T47D (cell line): ENCODE measurements at places on chromosomes 7 and 10.
A peak's percentile ranks its signal among the peaks of the same experiment; 100 is the strongest.

DNA sequence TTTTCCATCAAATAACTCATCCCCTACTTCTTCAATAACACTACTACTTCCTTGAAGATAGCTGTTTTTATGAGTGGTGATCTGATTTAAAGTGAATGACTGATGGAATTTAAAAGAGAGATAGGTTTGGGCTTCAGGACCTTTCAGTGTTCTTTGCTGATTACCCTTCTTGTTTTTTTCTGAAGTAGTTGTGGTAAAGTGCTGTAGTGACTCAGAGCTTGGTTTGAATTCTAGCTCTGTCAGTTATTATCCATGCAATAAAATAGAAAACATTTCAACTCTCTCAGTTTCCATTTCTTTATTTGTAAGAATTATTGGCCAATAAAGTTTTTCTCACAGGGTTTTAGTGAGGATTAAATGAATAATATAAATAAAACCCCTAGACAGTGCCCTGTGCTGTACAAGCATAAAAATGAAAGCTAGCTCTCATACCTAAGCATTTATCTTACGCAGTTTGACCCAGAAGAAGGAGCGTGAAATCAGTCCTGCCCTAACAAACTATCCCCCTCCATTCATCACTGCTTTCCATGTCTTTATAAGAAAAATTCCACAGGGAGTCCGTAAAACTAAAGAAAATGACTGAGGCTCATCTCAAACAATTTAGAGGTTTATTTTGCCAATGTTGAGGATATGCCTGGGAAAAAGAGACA is 25.1 kb upstream of the AKAP9 start:
- DNase-seq, result no peak

DNA sequence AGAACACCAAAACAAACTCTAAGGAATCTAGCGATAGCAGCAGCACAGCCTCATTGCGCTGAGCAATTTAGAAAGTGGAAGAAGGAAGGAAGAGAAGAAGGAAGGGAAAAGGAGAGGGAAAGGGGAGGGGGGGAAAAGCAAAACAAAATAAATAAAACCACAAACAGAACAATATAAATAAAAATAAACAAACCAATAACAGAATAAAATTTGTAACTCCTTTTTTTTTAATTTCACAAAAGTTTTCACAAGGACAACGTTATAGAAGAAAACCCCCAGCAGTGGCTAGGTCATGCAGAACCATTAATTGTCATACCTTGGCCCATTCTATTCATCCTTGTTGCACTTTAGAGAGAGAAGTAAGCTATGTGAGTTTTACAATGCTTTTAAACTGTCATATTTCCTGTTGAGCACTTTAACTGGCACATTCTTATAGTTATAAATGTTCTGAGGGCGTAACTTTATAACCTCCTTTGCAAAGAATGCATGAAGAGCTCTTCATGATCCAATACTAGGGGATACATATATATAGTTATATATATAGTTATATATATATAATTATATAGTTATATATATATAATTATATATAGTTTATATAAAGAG is 752.8 kb downstream of the KCNMA1 start:
- DNase-seq, result no peak

DNA sequence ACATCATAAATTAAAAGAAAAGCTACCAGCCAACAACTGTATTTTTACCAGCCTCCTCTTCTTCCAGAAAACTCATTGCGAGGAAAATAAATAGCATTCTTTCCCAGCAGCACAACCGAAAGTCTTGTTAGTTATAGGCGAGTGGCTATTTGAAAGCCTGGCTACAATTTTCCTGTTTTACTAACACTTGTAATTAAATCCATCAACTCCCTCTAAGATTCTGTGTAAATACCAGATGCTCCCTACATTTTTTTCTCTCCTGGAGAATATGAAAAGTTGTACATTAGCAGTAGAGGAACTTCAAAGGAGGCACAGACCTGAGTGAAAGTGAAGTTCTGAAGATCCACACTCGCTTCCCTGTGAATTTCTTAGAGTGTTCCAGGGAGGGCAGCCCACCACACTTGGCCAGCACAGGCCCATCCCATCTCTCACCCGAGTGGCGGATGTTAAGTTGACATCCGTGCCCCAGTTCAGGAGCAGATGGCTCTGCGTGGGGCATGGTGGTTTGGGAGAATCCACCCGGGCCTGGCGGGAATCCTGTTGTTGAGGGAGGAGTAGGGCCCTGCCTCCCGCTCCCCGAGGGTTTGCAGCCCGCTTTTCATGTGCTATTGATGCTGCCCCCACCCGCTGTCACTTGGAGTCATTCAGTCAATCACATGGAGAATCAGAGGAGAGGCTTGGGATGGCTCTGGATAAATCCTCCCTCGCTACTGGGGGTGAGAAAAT is 451.0 kb upstream of the GALNT17 start:
- DNase-seq, result no peak

DNA sequence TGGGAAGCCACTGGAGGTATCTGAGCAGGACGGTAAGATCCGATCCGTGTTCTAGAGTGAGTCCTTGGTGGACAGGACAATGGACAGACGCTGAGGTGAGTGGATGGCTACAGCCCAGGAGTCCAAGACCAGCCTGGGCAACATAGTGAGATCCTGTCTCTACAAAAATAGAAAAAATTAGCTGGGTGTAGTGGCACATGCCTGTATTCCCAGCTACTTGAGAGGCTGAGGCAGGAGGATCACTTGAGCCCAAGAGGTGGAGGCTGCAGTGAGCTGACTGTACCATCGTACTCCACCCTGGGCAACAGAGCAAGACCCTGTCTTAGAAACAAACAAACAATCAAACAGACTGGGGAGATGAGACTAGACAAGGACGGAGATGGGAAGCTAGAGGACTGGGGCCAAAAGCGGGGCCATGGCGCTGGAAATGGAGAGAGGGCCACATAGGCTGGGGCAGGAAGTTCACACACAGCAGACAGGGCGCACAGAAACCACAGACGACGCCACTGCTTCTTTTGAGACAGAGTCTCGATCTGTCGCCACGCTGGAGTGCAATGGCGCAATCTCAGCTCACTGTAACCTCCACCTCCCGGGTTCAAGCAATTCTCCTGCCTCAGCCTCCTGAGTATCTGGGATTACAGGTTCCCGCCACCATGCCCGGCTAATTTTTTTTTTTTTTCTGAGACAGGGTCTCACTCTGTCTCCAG is 24.7 kb downstream of the DAGLB start:
- DNase-seq, result no peak

GRCh38 chr7:110590415-110590814 is 500.5 kb upstream of the LRRN3 start:
- peak; percentile 15 for DNase-seq

DNA sequence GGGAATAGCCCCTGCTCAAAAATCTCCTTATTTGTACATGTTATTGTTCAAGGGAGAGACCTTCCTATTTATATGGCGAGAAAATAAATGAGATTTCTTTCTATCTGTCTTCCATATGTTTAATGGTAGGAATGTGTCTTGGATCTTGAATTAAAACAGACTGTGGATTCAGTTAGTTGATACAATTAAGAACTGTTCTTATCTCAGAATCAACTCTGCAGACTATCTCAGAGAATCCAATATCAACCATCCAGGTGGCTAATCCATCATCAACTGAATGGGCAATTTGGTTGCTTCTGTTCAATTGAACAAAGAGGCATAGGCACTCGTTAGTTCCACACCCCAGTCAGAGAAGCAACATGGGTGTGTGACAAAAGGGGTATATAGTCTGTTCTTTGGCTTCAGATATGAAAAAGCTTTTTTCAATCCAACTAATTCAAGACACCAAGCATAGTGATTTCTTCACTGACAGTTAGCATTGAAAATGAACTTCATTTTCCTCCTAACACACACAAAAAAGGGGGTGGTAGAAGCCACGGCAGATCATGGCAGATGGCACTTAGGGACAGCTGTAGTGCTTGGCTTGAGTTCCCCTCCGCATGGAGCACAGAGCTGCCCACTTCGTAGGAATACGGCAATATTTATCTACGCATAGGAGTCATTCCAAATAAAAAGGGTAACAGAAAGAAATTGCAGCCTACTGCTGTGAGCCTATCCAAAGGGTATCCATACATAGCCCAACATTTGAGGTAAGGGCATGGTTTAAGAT is 135.9 kb downstream of the KIAA1217 start:
- DNase-seq, result no peak

DNA sequence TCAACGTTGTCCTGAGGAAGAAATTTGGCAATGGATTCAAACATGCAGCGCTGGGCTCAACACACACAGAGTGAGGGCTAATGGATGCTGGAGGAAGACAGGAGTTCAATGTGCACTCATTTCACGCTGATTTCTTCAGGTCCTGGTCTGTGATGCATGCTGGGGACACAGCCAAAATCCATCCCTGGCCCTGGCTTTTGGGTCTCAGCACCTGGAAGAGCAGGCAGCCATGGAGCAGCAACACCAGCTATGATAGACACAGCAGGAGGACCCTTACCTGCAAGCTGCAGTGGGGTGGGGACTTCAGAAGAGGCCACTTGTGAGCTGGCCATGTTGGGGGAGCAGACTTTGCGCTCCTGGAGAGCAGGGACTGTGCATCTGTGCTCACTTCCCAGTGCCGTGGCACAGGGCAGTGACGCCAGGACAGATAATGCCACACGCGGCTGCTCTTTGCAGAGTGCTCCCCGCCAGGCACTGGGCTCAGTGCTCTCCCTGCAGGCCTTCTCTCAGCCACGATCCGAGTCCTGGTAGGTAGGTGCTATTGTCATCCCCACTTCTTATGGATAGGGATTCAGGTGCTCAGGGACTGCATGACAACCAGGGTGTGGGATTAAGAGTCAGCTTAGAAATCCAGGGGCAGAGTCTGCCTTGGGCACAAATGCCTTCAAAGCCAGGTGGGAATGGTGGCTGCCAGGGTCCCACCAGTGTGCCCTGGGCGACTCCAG is 138.8 kb upstream of the UNC5B start:
- no peak for DNase-seq

GRCh38 chr7:42272793-42273665 is 36.0 kb upstream of the GLI3 start:
- no peak for DNase-seq

GRCh38 chr10:102188298-102188940 is 36.2 kb downstream of the NOLC1 start:
- no peak for DNase-seq

GRCh38 chr7:68166525-68166924 is 1169.9 kb downstream of the TYW1 start:
- DNase-seq, result no peak

GRCh38 chr10:126519992-126520391 is 131.7 kb upstream of the ADAM12 start:
- no peak for DNase-seq

GRCh38 chr10:36476399-36476798 is 649.0 kb upstream of the ANKRD30A start:
- no peak for DNase-seq

DNA sequence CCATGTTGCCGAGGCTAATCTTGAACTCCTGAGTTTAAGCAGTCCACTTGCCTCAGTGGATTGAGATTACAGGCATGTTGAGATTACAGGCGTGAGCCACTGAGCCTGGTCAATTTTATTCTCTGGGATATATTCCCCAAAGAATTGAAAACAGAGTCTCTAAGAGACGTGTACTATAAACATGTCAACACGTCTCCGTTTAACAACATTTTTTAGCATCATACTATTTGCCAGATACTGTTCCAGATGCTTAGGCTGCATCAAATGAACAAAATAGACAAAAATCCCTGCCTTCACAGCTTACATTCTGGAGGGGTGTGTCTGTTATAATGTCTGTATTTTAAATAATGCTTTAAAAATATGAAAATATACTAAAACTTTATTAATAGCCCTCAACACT is 54.1 kb upstream of the PRKG1 start:
- DNase-seq, result no peak

GRCh38 chr10:30216821-30217220 is 132.3 kb downstream of the MTPAP start:
- DNase-seq, result no peak

DNA sequence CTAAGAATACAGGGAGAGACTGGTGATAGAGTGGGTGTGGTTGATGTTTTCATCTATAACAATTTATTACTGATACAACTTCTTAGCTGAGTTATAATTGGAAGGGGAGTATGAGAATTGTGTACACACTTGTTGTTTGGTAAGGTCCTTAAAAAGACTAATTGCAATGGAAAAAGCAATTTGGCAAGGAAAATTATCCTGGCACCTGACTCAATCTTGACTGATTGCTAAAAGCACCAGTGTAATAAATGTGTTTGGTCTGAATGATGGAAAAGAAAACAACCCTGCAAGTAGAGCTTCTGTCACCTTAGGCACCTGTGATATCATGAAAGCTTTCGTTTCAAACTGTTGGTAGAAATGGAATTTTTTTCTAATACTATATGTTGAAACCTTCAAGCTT is 6.7 kb upstream of the GSDME start:
- DNase-seq, result no peak

DNA sequence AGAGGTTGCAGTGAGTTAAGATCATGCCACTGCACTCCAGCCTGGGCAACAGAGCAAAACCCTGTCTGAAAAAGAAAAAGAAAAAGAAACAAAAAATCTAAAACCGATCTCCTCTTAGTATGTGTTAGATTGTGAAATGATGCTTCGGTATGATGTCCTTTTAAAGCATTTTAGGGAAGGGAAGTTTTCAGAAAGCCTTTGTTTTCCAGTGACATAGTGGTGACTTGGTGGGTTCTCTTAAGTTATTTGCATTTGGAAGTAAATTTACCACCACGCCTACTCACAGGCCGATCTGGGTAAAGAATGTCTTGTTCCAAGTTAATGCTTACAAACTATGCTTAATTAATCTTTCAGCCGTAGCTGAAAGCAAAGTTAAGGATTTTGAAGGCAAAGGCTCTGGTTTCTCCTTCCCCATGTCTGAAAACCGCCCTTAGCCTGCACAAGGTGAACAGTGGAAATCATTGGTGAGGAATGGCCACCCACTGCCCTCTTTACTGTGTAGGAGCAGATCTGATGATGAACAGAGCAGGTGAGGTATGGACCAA is 10.7 kb downstream of the MTURN start:
- no peak for DNase-seq

DNA sequence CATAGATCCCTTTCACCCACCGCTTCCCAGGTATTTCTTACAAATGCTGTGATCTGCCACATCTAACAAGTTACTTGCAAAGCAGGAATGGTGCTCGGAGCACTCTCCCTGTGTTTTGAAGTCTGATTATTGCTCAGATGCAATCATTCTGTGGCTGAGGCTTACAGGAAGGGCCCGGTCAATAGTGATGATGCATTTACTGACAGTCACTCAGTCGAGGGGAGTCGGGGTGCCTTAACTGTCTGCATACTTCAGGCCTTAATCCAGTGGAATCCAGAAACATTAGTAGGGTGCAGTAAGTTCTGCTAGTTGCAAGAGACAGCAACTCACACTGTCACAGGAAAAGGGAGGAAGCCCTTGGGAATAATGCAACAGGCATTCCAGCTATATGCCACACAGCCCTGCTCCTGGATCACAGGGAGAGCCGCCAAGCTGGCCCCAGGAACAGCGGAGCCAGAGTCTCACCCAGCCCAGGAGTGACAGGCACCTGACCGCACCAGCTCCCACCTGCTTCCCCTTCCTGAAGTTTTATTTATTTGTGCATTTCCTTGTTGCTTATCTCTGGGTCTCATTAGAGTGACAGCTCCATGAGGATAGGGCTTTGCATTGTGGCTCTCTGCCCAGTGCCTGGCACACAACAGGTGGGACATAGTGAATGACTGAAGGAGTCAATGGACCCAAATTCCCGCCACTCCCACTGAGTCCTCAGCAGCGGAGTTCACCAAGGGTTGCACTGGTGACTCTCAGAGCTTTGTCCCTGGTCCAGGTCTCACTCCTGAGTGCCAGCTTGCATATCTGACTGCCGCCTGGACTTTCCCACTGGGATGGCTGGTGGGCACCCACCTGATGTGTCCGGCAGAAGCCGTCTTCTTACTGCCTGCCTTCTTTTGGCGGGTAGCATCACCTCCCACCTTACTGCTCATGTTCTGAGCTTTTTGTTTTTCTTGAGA is 212.5 kb upstream of the SH2B2 start:
- no peak for DNase-seq
